Natural killer cell (primary cell): ENCODE measurements at places on chromosomes 7 and 10.
A peak's percentile ranks its signal among the peaks of the same experiment; 100 is the strongest.

DNA sequence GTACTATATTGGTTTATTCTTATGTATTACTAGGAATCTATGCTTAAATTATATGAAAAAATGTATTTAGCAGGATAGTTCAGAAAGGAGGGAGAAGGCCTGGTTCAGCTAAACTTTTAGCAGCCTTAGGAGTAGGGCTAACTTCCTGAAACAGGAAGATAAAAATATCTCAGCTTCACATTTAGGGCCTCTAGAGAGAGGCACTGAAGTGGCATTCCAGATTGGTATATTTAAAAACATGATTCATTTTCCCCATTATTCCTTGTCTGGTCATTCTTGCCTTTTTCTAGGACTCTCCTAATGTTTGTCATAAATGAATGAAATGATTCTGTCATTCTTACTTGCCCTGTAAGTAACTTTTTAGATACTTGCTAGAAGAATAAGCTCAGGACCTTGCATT, 63.0 kb upstream of the CYP26C1 start:
- no peak for DNase-seq

DNA sequence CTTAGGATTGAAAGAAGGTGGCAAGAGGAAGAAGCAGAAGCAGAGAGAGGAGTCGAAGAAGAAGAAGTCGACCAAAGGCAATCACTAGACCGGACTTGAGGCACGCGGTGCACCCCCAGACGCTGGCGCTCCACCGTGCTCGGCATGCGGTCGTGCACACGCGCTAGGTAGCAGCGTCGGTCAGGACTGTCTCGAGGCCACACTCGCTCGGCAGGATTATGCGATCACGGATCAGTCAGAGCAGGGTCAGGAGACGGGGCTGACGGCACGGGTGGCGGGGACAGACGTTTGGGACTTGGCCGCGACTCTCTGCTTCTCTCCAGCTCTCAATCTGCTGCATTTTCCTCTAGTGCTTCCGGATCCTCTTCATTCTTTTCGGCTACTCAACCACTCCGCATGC, 79.2 kb downstream of the DNAJB6 start:
- DNase-seq, result no peak

GRCh38 chr7:1169409-1170368, 9.7 kb upstream of the ZFAND2A start:
- peak; percentile 94 for DNase-seq

GRCh38 chr10:106935978-106936451, 228.5 kb downstream of the SORCS1 start:
- no peak for DNase-seq

DNA sequence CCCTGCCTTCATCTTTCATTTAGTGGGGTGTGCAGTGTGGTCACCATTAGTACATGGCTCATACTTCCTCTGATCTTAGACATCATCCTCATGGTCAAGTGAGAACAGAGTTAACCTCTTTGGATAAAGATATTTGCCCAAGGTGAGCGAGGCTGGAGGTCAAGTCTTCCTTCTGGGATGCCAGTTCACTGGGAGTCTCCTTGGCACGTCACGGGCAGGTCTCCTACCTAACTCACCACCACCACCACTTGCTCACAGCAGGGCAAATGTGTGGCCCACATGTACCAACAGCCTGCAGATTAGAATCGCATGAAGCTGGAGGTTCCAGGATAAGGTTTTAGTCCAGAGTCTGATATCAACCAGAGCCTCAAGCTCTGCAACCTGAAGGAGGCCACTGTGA, 164.6 kb downstream of the USP6NL start:
- no peak for DNase-seq

DNA sequence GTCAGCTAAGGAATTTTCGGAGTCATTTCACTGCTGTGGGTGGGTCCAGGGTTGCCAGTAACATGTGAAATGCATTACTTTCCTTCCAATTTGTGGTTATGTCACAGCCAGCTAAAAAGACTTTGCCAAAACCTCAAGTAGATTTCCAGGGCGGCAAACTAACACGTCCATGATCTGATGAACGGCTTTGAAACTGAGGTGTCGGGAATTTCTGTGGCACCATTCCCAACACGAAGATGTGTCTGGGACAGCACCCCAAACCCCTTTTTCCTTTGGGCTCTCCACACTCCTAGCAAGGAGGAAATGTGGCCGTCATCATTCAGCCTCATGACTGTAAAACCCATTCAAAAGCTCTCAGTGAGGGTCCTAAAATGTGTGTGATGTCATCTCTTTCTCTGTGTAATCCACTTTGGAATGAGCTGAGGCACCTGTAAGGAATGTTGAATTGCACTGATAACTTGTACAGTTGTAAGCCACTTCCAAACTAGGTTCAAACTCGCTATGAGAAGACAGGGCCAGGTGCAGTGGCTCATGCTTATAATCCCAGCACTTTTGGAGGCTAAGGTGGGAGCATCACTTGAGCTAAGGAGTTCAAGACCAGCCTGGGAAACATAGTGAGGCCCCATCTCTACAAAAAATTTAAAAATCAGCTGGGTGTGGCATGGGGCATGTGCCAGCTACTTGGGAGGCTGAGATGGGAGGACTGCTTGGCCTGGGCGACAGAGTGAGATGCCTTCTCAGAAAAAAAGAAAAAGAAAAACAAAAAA, 146.1 kb upstream of the FRMD4A start:
- no peak for DNase-seq

GRCh38 chr7:139431010-139431409, 52.5 kb downstream of the KLRG2 start:
- DNase-seq, result no peak

GRCh38 chr10:13516176-13516575, 12.6 kb downstream of the BEND7 start:
- no peak for DNase-seq
